CD4-positive, alpha-beta T cell treated with Interleukin-6 at 100 ng/mL for 8 hours (primary cell): ENCODE measurements at places on chromosomes 2 and 18.

- no peak for DNase-seq
Observed at GRCh38 chr2:136029149-136029548, 43.7 kb upstream of the DARS1 start.

DNA sequence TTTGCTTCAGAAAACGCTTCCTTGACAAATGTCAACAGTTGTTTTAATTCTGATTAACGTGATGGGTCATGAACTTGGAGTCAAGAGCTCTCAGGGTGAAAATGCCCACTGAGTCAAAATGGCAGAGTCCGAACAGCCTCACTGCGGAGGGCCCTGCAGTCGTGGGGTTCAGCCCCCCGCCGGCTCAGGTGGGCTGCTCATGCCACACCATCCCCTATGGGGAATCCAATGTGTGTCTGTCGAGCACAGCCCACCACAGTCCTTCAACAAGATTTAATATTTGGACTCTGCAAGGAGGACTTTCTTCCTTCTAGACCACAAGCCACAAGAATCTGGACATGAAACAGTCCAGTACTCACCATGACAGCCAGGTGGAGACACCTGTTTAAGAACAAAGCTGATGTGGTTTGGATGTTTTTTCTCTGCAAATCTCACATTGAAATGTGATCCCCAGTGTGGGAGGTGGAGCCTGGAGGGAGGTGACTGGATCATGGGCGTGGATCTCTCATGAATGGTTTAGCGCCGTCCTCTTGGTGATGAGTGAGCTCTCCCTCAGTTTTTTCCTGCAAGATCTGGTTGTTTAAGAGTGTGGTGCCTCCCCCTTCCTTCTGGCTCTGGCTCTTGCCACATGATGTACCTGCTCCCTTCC, 201.0 kb downstream of the NDUFA10 start:
- no peak for DNase-seq

DNA sequence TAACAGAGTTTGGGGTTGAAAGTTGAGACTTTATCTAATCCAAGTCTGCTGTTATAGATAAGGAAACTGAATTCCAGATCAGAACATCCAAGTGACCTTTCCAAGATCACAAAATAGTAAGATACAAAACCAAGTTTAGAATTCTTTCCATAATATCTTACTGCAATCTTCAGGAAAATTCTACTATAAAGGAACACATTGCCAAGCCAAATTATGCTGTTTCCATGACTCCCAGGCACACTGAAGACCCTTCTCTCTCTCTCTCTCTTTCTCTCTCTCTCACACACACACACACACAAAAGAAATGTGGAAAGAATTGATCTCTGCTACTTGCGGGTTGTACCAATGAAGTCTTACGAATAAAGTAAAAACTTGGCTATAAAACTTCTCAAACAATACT, 398.4 kb downstream of the METTL4 start:
- no peak for DNase-seq

DNA sequence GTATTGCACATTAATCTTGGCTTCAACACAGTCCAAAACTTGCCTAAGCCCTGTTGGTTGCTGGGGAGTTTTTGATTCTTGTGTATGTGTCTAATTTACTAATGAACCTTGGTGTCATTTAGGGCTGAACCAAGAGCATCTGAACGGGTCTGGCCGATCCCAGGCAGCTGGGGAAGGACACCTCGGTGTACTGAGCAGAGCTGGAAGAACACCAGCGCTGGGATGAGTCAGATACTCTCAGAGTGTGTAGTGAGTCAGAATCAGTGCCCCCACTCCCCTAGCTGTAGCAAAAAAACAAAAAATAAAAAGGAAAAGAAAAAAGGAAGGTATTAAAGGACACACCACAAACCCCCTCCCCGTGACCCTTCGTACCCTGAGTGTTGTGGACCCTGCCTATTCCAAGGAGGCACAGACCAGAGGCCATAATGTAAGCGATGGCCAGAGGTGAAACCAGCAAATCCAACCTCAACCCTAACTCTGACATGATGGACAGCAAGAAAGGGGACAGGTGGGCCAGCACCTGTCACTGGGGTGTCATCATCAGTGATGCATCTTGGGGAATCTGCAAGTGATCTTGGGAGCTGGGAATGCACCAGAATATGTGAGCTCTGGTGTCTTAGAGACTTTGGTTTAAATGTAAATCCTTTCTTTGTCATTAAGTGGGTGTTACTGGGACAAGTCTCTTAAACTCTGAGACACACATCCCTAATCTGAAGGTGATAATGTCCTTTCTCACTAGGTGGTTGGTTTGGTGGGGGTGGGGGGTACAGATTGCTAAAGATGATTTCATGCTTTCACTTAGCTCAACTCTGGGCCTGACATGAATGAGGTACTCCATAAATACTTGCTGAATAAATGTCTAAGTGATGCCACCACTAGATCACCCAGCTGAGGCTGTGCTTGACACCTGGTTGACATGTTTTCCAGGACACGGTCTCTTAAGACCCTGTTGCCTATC, 34.2 kb upstream of the NCOA1 start:
- DNase-seq = no peak

DNA sequence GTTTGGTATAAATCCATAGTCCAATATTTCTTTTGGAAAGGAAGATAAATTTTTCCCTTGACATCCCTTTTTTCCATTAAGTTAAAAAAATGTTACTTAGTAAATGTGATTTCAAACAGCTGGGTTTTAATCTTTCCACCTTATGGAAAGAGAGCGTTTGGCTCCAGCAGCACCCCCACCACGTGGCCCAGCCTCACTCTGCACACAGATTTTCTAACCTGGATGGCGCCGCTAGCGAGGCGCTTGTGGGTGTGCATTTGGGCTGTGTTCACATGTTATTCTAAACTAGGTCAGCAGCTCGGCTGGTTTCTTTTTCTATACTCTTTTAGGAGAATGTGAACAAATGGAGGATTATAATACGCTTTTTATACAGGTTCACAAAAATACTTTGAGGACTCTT, 218.0 kb downstream of the LDLRAD4 start:
- peak; percentile 56 for DNase-seq

DNA sequence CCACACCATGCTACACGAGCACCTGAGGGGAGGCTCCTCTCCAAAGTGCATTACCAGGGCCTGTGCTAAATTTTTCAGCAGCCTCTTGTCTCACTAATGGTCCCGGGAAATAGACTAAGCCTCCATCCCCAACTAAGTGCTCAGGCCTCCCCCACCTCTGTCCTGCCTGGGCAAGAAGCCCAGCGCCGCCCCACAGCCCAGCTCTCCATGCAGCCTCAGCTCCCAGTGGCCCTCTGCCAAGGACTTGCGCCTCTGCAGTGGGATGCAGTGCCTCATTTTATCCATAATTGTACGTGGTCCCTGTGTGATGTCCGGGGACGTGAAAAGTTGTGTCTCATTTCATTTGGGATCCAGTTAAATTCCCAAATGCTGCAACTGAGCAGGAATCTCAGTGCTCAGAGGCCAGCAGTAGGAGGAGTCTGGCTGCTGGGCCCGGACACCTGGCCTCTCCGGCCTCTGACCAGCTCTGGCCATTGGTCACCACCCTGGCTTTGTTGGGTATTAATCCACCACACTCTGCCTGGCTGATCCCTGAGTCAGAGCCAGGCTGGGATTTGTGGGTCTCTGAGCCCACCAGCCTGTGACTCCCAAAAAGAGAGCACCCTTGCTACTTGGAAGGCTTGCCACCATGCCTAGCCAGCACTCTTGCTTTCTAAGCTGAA, 11.4 kb upstream of the STEAP3 start:
- no peak for DNase-seq

GRCh38 chr2:129849559-129850160, 129.8 kb upstream of the RAB6C start:
- DNase-seq = peak; percentile 61

DNA sequence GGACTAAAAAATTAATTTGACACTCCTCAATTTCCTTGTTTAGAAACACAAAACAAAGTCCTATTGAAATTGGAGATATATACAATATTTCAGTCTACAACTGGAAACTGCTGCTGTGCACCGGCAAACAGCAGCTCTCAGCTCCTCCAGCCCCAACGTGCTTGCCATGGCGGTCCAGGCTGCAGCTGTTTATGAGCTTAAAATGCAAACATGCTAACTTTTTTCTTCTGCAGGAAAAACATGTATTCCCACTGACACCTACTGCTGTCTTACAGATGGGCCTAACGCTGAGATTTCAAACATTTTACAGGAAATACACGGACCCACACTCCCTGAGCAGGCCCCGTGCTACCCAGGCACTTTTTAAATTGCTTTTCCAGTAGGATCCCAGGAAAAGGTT, 195.5 kb downstream of the BCL11A start:
- no peak for DNase-seq

- no peak for DNase-seq
Observed at GRCh38 chr2:72111061-72111460, 36.6 kb downstream of the CYP26B1 start.

GRCh38 chr2:188713961-188714360, 260.2 kb upstream of the COL3A1 start:
- DNase-seq = no peak

GRCh38 chr2:108634011-108634410, 85.3 kb upstream of the RANBP2 start:
- no peak for DNase-seq

DNA sequence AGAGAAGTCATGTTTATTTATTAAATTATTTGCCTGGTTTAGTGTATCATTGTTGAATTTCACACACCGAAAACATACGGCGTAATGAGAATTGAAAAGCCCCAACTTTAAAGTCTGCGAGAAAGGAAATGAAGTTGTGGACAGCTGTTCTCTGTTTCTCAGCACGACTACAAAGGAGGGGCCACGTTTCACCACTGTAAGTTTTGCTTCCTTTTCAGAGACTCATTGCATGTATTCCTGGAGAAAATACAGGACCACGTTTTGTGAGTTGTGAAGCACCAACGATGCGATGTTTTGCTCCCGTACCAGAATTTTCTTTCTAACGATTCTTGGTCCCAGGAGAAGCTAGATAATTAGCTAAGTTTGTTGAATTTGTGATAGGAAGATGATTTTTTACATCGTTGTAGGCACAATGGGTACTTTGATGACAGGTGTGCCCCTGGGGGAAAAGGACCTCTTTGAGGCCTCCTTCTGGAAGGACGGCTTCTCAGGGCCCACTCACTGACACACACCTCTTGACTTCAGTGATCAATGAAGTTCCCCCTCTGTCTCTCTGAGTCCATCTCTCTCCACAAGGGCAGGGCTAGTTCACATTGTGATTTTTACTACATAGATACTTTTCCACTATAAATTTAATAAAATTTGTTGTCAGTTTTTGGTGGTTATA, 23.7 kb upstream of the ACKR3 start:
- DNase-seq = peak; percentile 38

- no peak for DNase-seq
Observed at GRCh38 chr18:57433934-57434535, 1.1 kb upstream of the ONECUT2 start.

- no peak for DNase-seq
Observed at GRCh38 chr18:34595690-34596089, 114.4 kb upstream of the DTNA start.

DNA sequence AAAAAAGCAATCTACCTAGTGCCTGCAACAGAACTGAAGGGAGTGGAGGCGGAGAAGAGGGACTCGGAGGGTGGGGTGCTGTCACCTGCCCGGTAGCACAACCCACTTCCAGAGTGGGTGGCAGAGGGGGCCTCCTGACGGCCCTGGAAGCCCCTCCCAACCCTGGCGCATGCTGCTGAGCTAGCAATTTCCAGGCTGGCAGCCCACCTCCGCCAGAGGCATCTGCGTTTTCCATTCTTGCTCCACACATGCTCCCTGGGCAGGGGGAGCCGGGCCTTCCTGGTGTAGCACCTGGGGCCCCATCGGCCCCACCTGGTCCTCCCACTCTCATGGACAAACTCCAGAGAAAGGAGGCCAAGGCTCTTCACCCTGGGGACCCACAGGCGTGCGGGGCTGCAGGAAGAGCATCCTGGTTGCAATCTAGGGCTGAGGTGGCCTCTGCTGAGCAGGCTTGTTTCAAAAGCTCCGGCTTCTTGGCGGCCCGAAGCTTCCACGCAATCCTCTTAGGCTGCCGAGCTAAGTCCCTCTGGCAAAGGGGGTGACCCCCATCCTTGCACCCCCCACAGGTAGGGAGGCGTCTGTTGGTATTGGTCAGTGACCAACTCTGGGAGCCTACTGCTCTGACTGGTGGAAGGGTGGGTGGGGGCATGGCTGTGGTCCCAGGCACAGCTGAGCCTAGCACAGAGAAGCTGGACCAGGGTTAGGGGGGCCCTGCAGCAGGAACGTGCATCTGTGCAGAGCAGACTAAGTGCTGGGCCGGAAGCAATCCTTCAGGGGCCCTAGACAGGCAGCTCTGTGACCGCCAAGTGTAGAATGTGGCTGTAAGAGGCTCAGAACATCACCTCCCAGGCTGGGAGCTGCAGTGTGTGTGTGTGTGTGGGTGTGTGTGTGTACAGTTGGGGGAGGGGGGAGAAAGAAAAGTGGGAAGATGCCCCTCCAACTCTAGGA, 2.6 kb downstream of the HS6ST1 start:
- DNase-seq = no peak

GRCh38 chr2:229080172-229080571, 190.9 kb downstream of the PID1 start:
- DNase-seq = no peak

- no peak for DNase-seq
Observed at GRCh38 chr2:107430006-107430405, 396.7 kb upstream of the RGPD4 start.

GRCh38 chr18:32319084-32319483, 129.2 kb downstream of the MEP1B start:
- no peak for DNase-seq

GRCh38 chr18:48910972-48911545, 39.7 kb downstream of the SMAD7 start:
- DNase-seq = no peak

DNA sequence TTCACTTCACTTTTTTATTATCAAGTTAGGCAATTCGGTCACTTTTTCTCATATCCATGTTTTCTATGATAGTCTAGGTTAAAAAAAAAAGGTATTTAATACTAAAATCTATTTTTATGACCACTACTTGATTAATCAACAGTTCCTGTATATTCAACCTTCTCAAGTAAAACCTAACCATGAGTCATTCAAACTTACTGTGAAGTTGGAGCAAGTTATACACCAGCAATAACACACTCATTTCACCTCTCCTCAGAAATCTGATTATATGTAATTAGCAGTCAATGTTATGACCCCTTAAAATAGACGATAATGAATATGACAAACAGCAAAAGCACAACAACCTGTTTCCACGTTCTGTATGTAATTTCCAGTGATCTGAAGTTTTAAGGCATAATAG, 35.0 kb upstream of the ADAM17 start:
- DNase-seq = no peak

DNA sequence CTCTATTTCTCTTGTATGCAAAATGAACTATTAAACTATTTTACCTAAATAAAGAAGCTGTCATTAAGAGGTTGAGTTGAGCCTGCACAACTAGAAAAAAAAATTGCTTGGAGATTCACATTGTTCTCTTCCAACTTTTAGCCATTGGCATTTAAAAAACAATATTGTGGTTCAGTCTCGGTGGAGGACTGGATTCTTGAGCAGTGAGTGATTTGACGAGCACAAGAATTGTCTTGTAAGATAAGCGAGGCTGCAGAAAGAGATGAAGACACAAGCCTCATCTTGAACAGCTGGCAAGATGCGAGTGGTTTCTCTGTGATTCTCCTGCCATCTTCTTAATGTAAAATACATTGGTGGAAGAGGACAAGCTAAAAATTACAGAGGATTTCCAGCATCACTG, 67.0 kb downstream of the GALR1 start:
- no peak for DNase-seq
